GM12864 (cell line): ENCODE measurements at places on chromosomes 3 and 15.

DNA sequence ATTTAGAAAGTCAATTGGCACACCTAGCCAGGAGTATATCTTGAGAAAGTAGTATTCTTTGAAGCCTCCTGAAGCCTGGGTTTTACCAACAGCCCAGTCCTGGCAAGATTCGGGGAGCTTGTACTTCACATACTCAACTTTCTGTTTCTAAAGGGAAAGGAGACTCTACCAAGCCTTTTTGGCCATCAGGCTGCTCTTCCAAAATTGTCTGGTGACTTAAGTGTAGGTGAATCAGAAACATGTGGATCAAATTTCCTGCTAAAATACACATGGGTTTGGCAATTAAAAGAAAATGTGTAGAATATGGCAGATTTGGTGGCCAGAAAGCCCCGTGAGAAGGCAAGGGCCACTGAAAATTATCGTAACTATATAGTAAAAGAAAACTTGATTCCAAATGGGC, 15.9 kb upstream of the GREM1 start:
- no peak for DNase-seq

- peak; percentile 87 for DNase-seq
These were observed 13.5 kb upstream of the ZNF592 start for GRCh38 chr15:84734794-84735479.

GRCh38 chr15:66952756-66953522, 112.5 kb upstream of the SMAD3 start:
- DNase-seq = no peak

- no peak for DNase-seq
These were observed 24.0 kb downstream of the BMF start for GRCh38 chr15:40084650-40085049.
